ENCODE measurements at places on chromosomes 5 and 9. TPM values are rescaled to one million over a fixed set of nuclear protein-coding genes. Genes with fewer than 3 reads are reported as not detected.

DNA sequence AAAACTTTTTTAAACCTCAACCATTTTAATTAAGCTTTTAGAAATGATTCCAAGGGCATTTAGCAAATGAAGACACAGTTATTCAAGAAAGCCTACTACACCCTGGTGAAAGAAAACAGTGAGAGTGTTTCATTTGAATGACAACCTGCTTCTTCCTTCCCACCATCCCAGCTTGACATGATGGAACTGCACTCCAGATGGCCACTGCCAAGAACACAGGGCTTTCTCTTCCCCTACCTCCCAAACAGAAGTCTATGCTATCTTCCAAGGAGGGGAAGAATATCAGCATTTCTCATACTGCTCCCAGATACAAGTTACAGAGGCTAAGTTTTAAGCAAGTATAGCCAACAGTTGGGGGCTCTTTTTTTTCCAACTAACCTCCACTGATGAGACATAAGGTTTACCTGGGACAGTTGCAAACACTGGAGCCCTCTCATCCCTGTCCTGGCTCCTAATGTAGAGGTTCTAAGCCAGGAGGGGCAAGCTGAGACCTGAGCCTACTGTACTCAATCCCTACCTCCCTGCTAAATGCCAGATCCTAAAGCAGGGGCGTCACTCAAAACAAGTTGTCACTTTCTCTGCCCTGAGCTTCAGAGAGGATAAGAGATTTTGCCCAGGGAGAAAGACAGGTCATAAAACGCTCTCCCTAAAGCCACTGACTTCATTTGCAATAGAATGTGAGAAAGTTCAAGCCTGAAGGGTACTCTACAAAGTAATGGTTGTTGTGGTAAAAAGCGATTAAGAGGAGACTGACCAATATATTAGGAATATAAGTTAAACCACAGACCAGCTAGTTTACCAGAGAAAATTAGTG is 88.5 kb upstream of the SLC27A6 start:
- H3K27ac ChIP-seq, result no peak overlapping the region
- no peak overlapping the region for H3K4me3 ChIP-seq
- no peaks in the 10 kb centered on the region for H3K4me1 ChIP-seq
- no peaks in the 10 kb centered on the region for H3K27me3 ChIP-seq
- no peaks in the 10 kb centered on the region for H3K36me3 ChIP-seq

DNA sequence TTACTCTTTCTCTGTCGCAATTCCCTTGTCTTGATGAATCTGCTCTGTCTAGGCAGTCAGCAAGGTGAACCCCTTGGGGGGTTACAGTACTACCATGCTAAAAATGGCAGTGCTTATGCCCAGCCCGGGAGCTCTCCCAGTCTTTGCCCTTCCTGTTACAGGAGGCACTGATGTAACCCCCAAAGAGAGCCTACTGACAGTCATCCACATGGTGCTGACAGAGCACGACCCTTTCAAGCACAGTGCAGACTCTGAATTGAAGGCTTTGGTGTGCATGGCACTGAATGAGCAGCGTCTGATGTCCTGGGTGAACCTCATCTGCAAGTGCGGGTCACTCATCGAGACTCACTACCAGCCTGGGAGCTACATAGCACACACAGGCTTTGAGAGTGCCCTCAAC is 34.5 kb upstream of the SLC36A2 start:
- no peaks in the 10 kb centered on the region for H3K36me3 ChIP-seq

GRCh38 chr5:76667495-76667894 is 44.3 kb upstream of the F2RL2 start:
- no peaks in the 10 kb centered on the region for H3K4me1 ChIP-seq
- no peaks in the 10 kb centered on the region for H3K36me3 ChIP-seq
- no peak overlapping the region for H3K4me3 ChIP-seq
- peaks cover 23% of the 10 kb centered on the region for H3K27me3 ChIP-seq

Gene BAAT
- total RNA-seq, result not detected

GRCh38 chr5:93421468-93421867 is 159.6 kb downstream of the NR2F1-AS1 start:
- no peaks in the 10 kb centered on the region for H3K27me3 ChIP-seq
- no peaks in the 10 kb centered on the region for H3K4me1 ChIP-seq
- H3K36me3 ChIP-seq, result no peaks in the 10 kb centered on the region
- no peak for DNase-seq

- no peak overlapping the region for H3K27ac ChIP-seq
- no peak overlapping the region for H3K4me3 ChIP-seq
- DNase-seq, result peak; percentile 15
- no peaks in the 10 kb centered on the region for H3K4me1 ChIP-seq
- no peaks in the 10 kb centered on the region for H3K27me3 ChIP-seq
- H3K36me3 ChIP-seq, result no peaks in the 10 kb centered on the region
Measured at GRCh38 chr9:81182431-81182830, 506.9 kb downstream of the TLE1 start.

GRCh38 chr9:121748074-121748473 is 96.6 kb downstream of the DAB2IP start:
- H3K4me1 ChIP-seq, result peaks cover 34% of the 10 kb centered on the region
- no peak overlapping the region for H3K4me3 ChIP-seq
- no peaks in the 10 kb centered on the region for H3K27me3 ChIP-seq
- H3K27ac ChIP-seq, result peak overlapping the region; percentile 61
- H3K36me3 ChIP-seq, result no peaks in the 10 kb centered on the region

DNA sequence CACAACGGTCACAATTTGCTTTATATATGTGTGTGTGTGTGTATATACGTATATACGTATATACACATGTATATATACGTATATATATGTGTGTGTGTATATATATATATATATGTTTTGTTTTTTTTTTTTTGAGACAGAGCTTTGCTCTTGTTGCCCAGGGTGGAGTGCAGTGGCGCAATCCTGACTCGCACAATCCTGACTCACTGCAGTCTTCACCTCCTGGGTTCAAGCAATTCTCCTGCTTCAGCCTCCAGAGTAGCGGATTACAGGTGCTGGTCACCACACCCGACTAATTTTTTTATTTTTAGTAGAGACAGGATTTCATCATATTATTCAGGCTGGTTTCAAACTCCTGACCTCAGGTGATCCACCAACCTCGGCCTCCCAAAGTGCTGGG is 3.1 kb downstream of the RNF38 start:
- peaks cover 31% of the 10 kb centered on the region for H3K4me1 ChIP-seq
- H3K27me3 ChIP-seq, result no peaks in the 10 kb centered on the region
- no peak overlapping the region for H3K27ac ChIP-seq
- no peak overlapping the region for H3K4me3 ChIP-seq

DNA sequence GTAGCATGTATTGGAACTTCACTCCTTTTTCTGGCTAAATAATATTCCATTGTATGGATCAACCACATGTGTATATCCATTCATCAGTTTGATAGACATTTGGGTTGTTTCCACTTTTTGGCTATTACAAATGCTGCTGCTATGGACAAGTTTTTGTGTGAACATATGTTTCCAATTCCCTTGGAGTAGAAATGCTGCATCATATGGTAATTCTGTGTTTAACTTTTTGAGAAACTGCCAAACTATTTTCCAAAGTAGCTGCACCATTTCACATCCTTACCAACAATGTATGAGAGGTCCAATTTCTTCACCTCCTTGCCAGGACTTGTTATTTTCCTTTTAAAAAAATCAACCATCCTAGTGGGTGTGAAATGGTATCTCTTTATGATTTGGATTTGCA is 8.4 kb downstream of the FRRS1L start:
- H3K27me3 ChIP-seq, result peaks cover 19% of the 10 kb centered on the region
- H3K36me3 ChIP-seq, result no peaks in the 10 kb centered on the region
- H3K27ac ChIP-seq, result no peak overlapping the region
- no peak overlapping the region for H3K4me3 ChIP-seq
- H3K4me1 ChIP-seq, result no peaks in the 10 kb centered on the region
- peak; percentile 36 for DNase-seq

GRCh38 chr9:1267141-1267570 is 217.0 kb downstream of the DMRT2 start:
- DNase-seq, result peak; percentile 16
- no peak overlapping the region for H3K4me3 ChIP-seq
- H3K27ac ChIP-seq, result no peak overlapping the region

Gene IRX2
- 38.1 TPM for total RNA-seq

DNA sequence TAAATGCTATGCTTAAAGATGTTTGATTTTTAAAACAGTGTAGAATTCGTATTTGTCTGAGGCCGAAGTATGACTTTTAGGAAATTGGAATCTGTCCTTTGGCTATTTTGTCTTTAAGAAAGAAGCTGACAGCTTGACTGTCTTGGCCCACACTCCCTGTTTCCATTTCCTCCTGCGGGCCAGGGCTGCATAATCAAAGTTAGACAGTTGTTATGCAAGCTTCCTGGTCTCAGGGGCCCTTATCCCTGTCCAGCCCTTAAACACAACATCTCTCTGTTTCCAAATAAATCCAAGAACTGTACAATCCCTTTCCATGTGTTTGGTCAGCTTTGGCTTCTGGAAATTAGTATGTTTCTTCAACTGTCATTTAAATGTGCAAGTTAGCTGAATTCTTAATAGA is 54.6 kb upstream of the ECM2 start:
- H3K4me3 ChIP-seq, result no peak overlapping the region
- no peaks in the 10 kb centered on the region for H3K36me3 ChIP-seq
- H3K27ac ChIP-seq, result no peak overlapping the region

DNA sequence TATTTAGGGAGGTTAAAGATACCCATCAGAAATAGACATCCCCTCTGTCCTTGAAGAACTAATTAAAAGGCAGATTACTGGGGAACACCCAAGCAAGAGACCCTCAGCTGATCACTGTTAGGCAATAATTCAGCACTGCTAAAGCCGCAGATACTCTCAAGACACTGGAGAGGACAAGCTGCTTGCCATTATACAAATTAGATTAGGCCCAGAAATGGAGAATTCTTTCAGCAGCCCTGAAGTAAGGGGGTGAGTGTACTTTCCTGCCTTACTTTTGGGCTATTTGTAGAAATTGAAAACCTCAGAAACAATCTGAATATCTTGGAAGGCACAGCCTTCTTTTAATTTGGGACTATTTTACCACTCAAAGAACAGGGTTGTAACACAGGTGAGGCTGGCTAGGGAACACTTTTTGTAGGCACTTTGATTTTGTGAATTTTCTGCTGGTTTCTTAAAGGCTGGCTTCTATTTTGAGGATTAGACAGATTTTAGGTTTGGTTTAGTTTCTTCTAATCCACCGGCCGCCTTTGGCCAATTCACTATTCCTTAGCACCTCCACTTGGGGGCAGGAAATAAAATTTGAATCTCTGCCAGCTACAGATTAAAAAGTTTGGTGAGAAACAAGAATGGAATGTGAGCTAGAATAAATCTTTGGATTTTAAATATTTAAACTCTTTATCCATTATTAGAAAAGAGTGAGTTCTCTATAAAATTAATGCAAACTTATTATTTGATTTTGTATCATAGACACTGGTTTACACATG is 106.0 kb downstream of the SMARCA2 start:
- H3K27ac ChIP-seq, result no peak overlapping the region
- H3K4me1 ChIP-seq, result peaks cover 18% of the 10 kb centered on the region
- no peaks in the 10 kb centered on the region for H3K27me3 ChIP-seq
- no peak overlapping the region for H3K4me3 ChIP-seq
- H3K36me3 ChIP-seq, result peaks cover 6% of the 10 kb centered on the region

GRCh38 chr5:178429156-178429468 is 161.1 kb downstream of the COL23A1 start:
- no peak for DNase-seq
- no peaks in the 10 kb centered on the region for H3K36me3 ChIP-seq
- no peaks in the 10 kb centered on the region for H3K27me3 ChIP-seq
- no peak overlapping the region for H3K4me3 ChIP-seq
- no peaks in the 10 kb centered on the region for H3K4me1 ChIP-seq
- H3K27ac ChIP-seq, result no peak overlapping the region

GRCh38 chr5:19745247-19745646 is 242.8 kb downstream of the CDH18 start:
- H3K4me1 ChIP-seq, result no peaks in the 10 kb centered on the region
- H3K27me3 ChIP-seq, result no peaks in the 10 kb centered on the region
- no peaks in the 10 kb centered on the region for H3K36me3 ChIP-seq
- no peak overlapping the region for H3K4me3 ChIP-seq

DNA sequence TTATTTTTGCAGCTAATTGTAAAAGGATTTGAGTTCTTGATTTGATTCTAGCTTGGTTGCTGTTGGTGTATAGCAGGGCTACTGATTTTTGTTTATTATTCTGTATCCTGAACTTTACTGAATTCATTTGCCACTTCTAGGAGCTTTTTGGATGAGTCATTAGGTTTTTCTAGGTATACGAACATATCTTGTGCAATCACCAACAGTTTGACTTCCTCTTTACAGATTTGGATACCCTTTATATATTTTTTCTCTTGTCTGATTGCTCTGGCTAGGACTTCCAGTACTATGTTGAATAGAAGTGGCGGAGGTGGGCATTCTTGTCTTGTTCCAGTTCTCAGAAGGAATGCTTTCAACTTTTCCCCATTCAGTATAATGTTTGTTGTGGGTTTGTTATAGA is 210.8 kb downstream of the FGF10 start:
- no peak overlapping the region for H3K27ac ChIP-seq
- H3K4me1 ChIP-seq, result no peaks in the 10 kb centered on the region
- H3K4me3 ChIP-seq, result no peak overlapping the region
- no peaks in the 10 kb centered on the region for H3K36me3 ChIP-seq

- H3K27me3 ChIP-seq, result peaks cover 26% of the 10 kb centered on the region
- H3K36me3 ChIP-seq, result no peaks in the 10 kb centered on the region
- H3K4me1 ChIP-seq, result no peaks in the 10 kb centered on the region
- peak; percentile 5 for DNase-seq
Measured at GRCh38 chr5:77797136-77797535, 21.0 kb upstream of the TBCA start.

Gene SNX30
- total RNA-seq, result 31.2 TPM

- no peak overlapping the region for H3K4me3 ChIP-seq
- no peak overlapping the region for H3K27ac ChIP-seq
- H3K27me3 ChIP-seq, result no peaks in the 10 kb centered on the region
- no peaks in the 10 kb centered on the region for H3K36me3 ChIP-seq
- H3K4me1 ChIP-seq, result peaks cover 26% of the 10 kb centered on the region
Measured at GRCh38 chr9:114177423-114178064, 22.2 kb downstream of the COL27A1 start.

DNA sequence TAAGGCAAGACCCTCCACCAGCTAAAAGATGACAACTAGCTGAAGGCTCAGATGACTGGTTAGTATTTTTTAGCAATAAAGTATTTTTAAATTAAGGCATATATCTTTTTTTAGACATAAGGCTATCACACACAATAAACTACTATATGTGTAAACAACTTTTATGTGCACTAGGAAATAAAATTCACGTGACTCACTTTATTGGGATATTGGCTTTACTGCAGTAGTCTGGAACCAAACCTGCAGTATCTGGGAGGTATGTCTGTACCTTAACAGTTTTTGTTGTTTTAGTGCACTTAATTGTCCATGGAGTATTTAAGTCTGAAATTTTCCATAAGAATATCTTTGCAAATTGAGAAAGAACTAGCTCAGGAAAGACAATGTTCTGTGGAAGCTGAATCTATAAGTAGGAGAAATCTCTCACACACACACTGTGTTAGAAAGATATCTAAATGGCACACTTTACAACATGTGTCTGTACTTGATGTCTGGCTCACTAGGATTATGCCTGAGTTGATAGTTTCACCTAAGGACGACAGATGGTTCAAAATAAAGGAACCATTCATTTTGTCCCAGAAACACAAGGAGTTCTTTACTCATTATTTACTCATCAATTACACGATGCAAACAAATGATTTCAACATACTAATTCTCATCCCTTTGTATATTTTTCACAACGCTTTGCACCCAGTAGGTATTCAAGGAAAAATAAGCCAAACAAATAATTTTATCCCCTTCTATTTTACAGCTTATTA is 4.6 kb downstream of the RAPGEF6 start:
- no peak for DNase-seq
- H3K27me3 ChIP-seq, result no peaks in the 10 kb centered on the region
- H3K4me3 ChIP-seq, result no peak overlapping the region
- peak overlapping the region; percentile 43 for H3K27ac ChIP-seq
